ENCODE measurements at places on chromosomes 1 and 21. TPM values are rescaled to one million over a fixed set of nuclear protein-coding genes. Genes with fewer than 3 reads are reported as not detected.
A peak's percentile ranks its signal among the peaks of the same experiment; 100 is the strongest.

DNA sequence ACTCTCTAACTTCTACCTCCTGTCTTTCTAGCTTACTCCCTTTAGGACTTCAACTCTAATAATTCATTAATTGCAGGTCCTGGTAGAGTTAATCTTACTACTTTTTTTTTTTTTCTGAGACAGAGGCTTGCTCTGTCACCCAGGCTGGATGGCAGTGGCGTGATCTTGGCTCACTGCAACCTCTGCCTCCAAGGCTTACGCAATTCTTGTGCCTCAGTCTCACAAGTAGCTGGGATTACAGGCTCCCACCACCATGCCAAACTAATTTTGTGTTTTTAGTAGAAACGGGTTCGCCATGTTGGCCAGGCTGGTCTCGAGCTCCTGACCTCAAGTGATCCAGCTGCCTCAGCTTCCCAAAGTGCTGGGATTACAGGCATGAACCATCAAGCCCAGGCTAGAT is 15.7 kb downstream of the BTBD8 start:
- no peaks in the 10 kb centered on the region for H3K27me3 ChIP-seq
- no peak for ATAC-seq
- no peak overlapping the region for H3K27ac ChIP-seq
- H3K4me1 ChIP-seq, result no peaks in the 10 kb centered on the region

Gene PLEKHN1
- 6.3 TPM for total RNA-seq

Gene ETV3L
- total RNA-seq, result 0.26 TPM

DNA sequence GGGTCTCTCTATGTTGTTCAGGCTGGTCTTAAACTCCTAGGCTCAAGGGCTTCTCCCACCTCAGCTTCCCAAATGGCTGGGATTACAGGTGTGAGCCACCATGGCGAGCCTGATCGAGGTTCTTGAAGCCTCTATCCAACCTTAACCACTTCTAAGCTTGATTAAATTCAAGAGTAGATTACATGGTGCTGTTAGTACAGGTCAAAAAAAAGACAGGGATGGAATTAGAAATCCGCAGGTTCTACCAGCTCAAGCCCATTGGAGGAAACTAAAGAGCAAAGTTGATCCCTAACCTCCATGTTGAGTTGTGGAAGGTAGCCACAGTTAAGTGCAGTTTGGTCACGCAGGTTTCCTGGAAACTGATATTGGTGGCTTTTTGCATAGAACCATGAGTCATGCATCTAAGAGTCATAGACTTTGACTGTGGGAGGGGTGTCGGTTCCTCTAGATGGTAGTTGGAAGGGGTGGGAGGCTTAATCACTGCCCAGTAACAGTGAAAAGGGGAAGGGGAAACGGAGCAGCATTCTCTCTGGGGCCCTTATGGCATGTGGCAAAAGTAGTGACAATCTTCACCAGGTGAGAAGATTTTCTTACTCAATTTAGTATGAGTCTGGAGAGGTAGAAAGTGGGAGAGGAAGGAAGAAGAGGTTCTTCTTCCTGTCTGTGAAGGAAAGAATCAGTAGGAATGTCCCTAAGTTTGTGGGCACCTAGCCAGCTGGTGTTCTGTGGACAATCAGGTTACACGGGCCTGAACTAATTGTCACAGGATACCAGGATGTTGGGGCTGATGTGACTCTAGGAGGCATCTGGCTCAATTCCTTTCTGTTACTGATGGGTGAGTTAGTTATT is 7.0 kb downstream of the CD53 start:
- peak; percentile 70 for ATAC-seq
- peak overlapping the region; percentile 92 for H3K27ac ChIP-seq
- H3K36me3 ChIP-seq, result peaks cover 100% of the 10 kb centered on the region
- H3K4me1 ChIP-seq, result peaks cover 41% of the 10 kb centered on the region
- H3K27me3 ChIP-seq, result no peaks in the 10 kb centered on the region

DNA sequence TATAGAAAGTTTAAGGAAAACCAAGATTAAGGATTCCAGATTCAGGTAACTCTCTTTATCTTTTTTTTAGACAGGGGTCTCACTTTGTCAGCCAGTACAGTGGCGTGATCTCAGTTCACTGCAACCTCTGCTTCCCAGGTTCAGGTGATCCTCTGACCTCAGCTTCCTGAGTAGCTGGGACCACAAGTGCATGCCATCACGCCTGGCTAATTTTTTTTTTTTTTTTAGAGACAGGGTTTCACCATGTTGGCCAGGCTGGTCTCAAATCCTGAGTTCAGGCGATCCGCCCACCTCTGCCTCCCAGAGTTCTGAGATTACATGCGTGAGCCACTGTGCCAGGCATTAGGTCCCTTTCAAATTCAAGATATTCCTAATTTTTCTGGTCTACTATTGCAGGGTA is 15.9 kb downstream of the LZIC start:
- no peaks in the 10 kb centered on the region for H3K27me3 ChIP-seq
- H3K36me3 ChIP-seq, result peaks cover 47% of the 10 kb centered on the region
- H3K27ac ChIP-seq, result no peak overlapping the region
- no peaks in the 10 kb centered on the region for H3K4me1 ChIP-seq
- H3K4me3 ChIP-seq, result no peak overlapping the region

Gene CLCA4
- not detected for total RNA-seq

Gene CCDC30
- total RNA-seq, result 2.4 TPM

DNA sequence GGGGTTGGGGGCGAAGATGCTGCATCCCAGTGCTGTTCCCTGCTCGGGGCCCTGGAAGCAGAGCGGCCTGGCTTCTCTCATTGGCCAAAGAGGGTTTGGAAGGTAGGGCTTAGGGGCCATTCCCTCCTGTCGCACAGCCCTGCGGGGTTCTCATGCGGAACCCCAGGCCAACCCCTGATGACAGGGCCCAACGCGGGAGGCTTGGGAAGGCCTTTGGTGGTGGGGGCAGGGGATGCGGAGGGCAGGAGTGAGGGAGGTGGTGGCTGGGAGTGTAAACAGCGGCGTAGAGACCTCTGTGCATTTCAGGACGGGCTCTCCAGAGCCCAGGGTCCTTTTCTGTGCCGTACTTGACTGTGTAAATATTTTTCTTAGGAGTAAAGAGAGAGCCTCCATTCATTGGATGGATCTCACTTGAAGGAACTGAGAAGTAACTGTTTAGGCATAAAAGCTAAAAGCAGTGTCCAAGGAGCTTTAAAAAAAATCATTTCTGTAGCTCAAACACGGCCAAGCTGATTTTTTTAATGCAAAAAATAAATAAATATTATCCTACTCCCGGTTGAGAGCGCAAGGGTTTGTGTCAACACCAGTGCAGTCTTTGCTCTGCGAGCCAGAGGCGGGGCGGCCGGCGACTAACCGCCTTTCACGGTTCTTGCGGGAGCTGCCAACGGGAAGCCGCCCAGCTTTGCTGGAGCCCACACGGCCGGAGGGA is 169.1 kb downstream of the PRDM16 start:
- no peaks in the 10 kb centered on the region for H3K27me3 ChIP-seq
- H3K4me1 ChIP-seq, result no peaks in the 10 kb centered on the region
- H3K36me3 ChIP-seq, result no peaks in the 10 kb centered on the region
- no peak overlapping the region for H3K27ac ChIP-seq
- ATAC-seq, result no peak
- H3K4me3 ChIP-seq, result no peak overlapping the region

Gene CD160
- not detected for total RNA-seq

Gene EVA1B
- 5.6 TPM for total RNA-seq

DNA sequence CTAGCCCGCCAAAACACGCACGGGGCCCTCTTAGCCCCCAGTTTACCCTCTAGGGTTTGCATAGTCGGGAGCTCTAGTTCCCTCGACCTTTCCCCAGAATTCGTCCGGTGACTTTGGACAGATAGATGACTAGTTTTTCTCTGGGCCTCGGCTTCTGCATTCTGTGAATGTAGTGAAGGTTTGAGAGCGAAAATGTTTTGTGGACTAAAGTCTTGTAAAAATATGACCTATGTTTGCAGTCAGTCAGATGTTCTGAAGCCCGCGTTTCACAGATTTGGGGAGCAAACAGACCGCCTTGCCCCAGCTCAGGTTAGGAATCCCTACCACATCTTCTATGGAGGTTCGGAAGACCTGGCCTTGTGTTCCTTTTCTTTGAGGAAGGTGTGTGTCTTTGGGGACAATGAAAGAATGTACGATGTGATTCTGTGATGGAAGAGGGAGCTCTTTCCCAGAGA is 401 bp downstream of the UQCRH start:
- no peak for ATAC-seq
- peak overlapping the region; percentile 98 for H3K4me3 ChIP-seq
- peaks cover 34% of the 10 kb centered on the region for H3K4me1 ChIP-seq
- peaks cover 77% of the 10 kb centered on the region for H3K36me3 ChIP-seq
- peak overlapping the region; percentile 99 for H3K27ac ChIP-seq
- H3K27me3 ChIP-seq, result no peaks in the 10 kb centered on the region

GRCh38 chr1:234544087-234544579 is 65.2 kb upstream of the TARBP1 start:
- peak; percentile 62 for ATAC-seq
- H3K36me3 ChIP-seq, result no peaks in the 10 kb centered on the region
- peaks cover 10% of the 10 kb centered on the region for H3K27me3 ChIP-seq
- peaks cover 14% of the 10 kb centered on the region for H3K4me1 ChIP-seq
- peak overlapping the region; percentile 68 for H3K27ac ChIP-seq
- peak overlapping the region; percentile 37 for H3K4me3 ChIP-seq

Gene FAM163A
- not detected for total RNA-seq

GRCh38 chr1:36304970-36305914 is 926 bp upstream of the SH3D21 start:
- no peaks in the 10 kb centered on the region for H3K27me3 ChIP-seq
- peak overlapping the region; percentile 73 for H3K27ac ChIP-seq
- ATAC-seq, result peak; percentile 46
- H3K4me3 ChIP-seq, result peak overlapping the region; percentile 100
- peaks cover 93% of the 10 kb centered on the region for H3K36me3 ChIP-seq

DNA sequence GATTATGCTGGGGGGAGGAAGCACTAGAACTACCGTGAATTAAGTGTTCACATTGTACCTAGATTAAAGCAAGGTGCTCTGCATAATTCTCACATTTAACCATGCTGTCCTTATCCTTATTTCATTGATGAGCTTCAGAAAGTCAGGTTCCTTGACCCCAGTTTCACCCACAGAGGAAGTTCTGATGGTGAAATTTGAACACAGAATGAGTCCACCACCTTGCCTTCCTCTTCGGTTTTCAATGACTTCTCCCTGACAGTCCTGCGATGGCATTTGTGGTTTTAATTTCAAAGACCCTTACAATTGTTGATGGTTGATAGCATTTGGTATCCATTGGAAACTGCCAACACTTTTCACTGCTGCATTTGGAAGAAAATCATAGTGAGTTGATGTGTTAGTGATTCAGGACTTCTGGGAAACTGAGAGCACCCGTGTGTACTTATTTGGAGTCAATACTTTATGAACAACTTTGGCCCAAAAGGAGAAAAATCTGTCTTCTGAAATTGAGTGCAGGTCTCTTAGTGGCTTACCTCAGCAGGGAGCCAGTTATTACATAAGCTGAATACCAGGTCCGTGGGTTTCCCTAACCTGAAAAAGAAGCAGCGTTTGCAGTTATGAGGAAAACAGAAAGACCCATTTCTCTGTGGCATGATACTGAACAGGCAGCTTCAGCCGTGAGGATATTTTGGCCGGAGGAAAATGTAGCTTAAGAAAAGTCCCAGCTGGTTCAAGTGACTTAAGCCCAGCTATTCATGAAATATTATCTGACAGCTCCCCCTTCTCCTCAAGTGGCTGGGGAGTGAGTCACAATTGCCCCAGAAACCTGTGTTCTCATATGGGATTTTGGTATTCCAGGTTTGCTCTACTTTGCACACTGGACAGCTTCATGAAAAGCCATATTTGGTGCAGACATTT is 47.5 kb downstream of the ROR1 start:
- ATAC-seq, result no peak
- H3K4me1 ChIP-seq, result no peaks in the 10 kb centered on the region
- no peak overlapping the region for H3K27ac ChIP-seq

- no peaks in the 10 kb centered on the region for H3K27me3 ChIP-seq
- no peaks in the 10 kb centered on the region for H3K36me3 ChIP-seq
- no peak for ATAC-seq
- H3K27ac ChIP-seq, result no peak overlapping the region
Measured at GRCh38 chr1:152328801-152329391, 3.9 kb upstream of the FLG start.

DNA sequence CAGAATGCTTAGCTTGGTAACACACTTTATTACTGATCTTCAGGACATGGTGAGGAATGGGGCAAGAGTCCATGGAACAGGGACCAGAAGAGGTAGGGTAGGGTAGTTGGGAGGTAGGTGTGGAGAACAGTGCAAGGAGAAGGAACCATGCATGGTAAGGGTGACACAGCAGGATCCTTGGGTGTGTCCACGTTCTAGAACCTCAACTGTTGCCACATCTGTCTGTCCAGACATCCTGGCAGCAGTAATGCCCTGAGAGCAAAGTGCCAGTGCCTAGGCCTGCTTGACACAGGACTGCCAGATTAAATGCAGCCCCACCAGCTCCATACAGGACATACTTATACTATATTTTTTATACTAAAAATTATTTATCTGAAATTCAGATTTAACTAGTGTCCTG is 13.9 kb downstream of the DMAP1 start:
- no peak overlapping the region for H3K4me3 ChIP-seq
- ATAC-seq, result no peak
- H3K36me3 ChIP-seq, result peaks cover under 1% of the 10 kb centered on the region
- no peaks in the 10 kb centered on the region for H3K27me3 ChIP-seq

GRCh38 chr1:93317207-93317606 is 28.5 kb upstream of the DR1 start:
- H3K27me3 ChIP-seq, result no peaks in the 10 kb centered on the region
- peaks cover 13% of the 10 kb centered on the region for H3K36me3 ChIP-seq
- no peak overlapping the region for H3K27ac ChIP-seq
